ENCODE measurements at places on chromosomes 3 and 15. TPM values are rescaled to one million over a fixed set of nuclear protein-coding genes. Genes with fewer than 3 reads are reported as not detected.
A peak's percentile ranks its signal among the peaks of the same experiment; 100 is the strongest.

DNA sequence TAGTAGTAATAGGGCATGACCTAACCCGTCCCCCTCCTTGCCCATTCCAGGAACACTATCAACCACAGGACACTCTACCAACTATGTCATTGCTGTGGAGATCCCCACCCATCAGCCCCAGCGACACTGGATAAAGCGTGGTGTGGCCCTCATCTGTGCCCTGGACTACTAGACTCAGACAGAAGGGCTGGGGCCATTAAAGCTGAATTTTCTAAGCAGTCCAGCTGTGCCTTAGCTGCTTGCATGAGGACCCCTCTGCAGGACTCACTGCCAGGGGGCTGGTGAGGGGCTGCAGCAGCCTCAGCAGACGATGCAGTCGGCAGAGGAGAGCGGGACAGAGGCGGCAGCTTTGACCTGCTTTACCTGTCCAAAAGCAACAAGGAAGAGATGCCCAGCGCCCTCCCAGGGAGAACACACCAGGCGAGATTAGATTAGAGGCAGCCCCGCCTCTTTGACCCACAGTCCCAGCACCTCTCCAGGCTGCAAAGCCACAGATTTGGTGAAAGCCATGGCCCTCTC, 44.6 kb downstream of the SEMA3G start:
- peaks cover 37% of the 10 kb centered on the region for H3K36me3 ChIP-seq
- H3K27me3 ChIP-seq = no peaks in the 10 kb centered on the region
- no peak overlapping the region for H3K4me3 ChIP-seq
- H3K4me1 ChIP-seq = no peaks in the 10 kb centered on the region
- H3K27ac ChIP-seq = no peak overlapping the region

DNA sequence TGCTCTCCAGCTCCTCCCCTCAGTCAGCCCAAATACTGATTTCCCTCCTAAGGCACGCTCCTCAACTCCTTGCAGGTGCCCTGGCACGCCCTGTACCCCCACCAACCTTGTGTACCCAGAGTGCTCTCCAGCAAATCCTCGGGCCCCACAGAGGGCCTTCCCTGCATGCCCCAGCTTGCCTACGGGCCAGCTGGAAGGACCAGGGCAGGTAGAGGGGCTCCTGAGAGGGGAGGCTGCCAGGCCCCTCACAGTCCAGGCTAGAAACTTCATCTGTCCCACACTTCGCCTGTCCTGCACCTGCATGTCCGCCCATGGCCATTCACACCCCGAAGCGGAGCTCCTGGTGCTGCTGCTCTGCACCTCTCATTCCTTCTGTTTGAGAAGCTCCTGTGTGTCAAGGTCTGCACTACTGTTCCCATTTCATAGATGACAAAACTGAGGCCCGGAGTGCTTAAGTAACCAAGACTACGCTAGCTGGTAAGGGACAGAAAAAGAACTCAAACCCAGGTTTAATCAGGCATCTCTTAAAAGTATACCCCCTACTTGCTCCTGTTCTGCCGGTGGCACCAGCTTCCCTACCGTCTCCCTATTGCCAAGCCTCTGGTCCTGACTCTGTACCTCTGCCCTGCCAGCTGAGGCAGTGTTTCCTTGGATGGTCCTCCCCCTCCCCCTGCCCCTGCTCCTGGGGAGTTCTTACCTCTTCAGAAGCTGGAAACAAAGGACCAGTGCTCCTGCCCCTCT, 35.6 kb downstream of the ZXDC start:
- no peak overlapping the region for H3K27ac ChIP-seq
- no peak for DNase-seq
- H3K4me1 ChIP-seq = no peaks in the 10 kb centered on the region
- H3K36me3 ChIP-seq = peaks cover 7% of the 10 kb centered on the region
- H3K27me3 ChIP-seq = no peaks in the 10 kb centered on the region

DNA sequence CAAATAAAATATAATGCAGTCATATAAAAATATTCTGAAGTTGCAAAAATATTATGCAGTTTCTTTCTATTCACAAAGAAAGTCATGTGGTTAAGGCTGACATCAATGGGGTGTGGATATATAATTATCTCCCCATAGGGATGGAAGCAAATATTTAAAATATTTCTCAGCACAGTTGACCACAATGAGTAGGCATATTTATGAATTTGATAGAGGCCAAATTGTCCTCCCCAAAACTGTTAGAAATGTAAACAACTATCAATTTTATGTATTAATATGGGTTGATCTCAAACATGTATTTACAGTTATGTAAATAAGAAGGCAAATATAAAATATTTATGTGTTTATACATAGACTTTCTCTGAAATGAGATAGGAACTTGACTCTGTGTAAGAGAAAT, 246.0 kb upstream of the CBLB start:
- no peak for DNase-seq
- no peak overlapping the region for H3K27ac ChIP-seq
- no peaks in the 10 kb centered on the region for H3K27me3 ChIP-seq
- no peak overlapping the region for H3K4me3 ChIP-seq

GRCh38 chr15:24865303-24865702, 89.5 kb upstream of the SNRPN start:
- no peak overlapping the region for H3K4me3 ChIP-seq
- DNase-seq = no peak
- H3K4me1 ChIP-seq = no peaks in the 10 kb centered on the region
- no peak overlapping the region for H3K27ac ChIP-seq
- no peaks in the 10 kb centered on the region for H3K36me3 ChIP-seq
- H3K27me3 ChIP-seq = no peaks in the 10 kb centered on the region

DNA sequence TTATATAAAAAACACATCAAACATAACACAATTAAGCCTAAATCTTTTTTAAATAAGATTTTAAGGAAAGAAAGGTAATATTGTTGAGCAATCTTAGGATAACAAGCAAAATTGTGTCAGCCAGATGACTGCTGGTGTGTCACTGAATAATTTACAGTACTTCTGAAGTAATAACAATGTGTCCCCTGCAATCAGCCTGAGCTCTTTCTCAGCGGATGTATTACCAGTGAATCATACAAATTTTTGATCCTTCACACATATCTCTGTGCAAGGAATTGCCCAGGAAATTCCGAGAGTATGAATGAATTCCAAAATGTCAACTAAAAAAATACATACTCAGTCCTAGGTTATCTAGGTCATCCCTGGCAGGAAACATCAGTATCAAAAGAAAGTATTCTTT, 76.6 kb upstream of the PTX3 start:
- no peaks in the 10 kb centered on the region for H3K27me3 ChIP-seq
- H3K4me3 ChIP-seq = no peak overlapping the region

GRCh38 chr3:156782921-156783320, 43.2 kb upstream of the LEKR1 start:
- no peak overlapping the region for H3K4me3 ChIP-seq
- no peaks in the 10 kb centered on the region for H3K36me3 ChIP-seq
- no peak for DNase-seq
- no peak overlapping the region for H3K27ac ChIP-seq
- H3K27me3 ChIP-seq = no peaks in the 10 kb centered on the region

DNA sequence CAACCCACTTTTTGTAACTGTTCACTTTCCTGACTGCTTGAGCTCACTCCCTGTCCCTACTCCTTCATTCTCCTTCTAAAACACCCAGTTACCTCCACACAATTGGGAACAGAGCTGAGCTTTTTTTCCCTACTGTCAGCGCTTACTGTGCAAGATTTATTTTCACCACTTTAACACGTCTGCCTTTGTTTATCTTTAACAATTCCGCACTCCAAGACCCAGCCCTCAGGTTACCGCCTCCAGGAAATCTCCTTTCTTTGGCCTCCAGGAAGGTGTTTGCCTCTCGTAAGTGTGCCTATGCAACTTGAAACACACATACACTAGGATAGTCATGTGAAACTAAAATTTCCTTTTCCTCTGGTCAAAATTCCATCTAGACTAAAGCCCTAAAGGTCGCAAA, 271.9 kb upstream of the TPRG1 start:
- H3K4me1 ChIP-seq = peaks cover 29% of the 10 kb centered on the region
- DNase-seq = no peak
- no peaks in the 10 kb centered on the region for H3K36me3 ChIP-seq
- H3K27ac ChIP-seq = peak overlapping the region; percentile 59

GRCh38 chr3:17994167-17994566, 251.7 kb upstream of the TBC1D5 start:
- no peaks in the 10 kb centered on the region for H3K27me3 ChIP-seq
- no peak overlapping the region for H3K27ac ChIP-seq
- H3K4me1 ChIP-seq = no peaks in the 10 kb centered on the region

Gene FOXL2
- not detected for total RNA-seq

Gene CLN6
- 44.1 TPM for total RNA-seq

All from HCT116 (cell line).